ENCODE measurements at places on chromosomes 7 and 10.

DNA sequence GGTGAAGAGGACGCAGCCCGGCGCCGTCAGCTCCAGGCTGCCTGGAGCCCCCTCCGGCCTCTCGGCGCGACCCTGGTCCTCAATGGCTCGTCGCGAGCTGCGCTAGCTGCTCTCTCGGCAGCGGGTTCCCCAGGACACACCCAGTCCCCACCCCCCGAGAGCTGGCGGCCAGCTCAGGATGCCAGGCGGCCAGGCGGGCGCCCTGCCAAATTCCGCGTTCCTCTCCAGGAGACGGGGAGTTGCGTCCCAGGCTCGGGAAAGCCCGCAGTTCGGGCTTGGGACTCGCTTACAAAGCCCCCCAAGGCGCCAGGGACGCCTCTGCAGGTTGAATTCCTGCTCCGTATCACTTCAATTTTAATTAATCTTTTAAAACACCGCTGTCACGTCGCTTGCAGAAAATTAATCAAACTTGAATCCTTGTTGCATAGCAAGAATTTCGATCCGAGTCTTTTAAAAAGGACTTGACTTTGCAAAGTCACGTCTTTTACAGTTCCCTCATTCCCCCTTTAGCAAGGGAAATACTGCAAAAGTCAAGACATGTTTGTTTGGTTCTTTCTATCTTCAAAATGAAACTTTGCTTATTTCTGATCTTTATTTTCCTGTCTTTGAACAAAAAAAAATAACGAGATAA is 28.2 kb downstream of the SKIDA1 start:
- no peak for DNase-seq

- no peak for DNase-seq
These were observed 137.1 kb upstream of the UNC5B start for GRCh38 chr10:71075086-71075758.

- no peak for DNase-seq
These were observed 271.6 kb downstream of the ELFN1 start for GRCh38 chr7:1941464-1942242.

GRCh38 chr7:70034999-70035398 is 436.7 kb downstream of the AUTS2 start:
- DNase-seq, result no peak

GRCh38 chr7:84363741-84364140 is 169.2 kb upstream of the SEMA3A start:
- DNase-seq, result no peak

- no peak for DNase-seq
These were observed 61.2 kb downstream of the NEURL1 start for GRCh38 chr10:103554488-103555324.

- DNase-seq, result no peak
These were observed 460.6 kb downstream of the DNAJB6 start for GRCh38 chr7:157797361-157797760.
